Activated T-cell treated with anti-CD3 and anti-CD28 coated beads, Interleukin-2, amount 50 U/mL, for 24 hours (primary cell): ENCODE measurements at places on chromosomes 5 and 9.

DNA sequence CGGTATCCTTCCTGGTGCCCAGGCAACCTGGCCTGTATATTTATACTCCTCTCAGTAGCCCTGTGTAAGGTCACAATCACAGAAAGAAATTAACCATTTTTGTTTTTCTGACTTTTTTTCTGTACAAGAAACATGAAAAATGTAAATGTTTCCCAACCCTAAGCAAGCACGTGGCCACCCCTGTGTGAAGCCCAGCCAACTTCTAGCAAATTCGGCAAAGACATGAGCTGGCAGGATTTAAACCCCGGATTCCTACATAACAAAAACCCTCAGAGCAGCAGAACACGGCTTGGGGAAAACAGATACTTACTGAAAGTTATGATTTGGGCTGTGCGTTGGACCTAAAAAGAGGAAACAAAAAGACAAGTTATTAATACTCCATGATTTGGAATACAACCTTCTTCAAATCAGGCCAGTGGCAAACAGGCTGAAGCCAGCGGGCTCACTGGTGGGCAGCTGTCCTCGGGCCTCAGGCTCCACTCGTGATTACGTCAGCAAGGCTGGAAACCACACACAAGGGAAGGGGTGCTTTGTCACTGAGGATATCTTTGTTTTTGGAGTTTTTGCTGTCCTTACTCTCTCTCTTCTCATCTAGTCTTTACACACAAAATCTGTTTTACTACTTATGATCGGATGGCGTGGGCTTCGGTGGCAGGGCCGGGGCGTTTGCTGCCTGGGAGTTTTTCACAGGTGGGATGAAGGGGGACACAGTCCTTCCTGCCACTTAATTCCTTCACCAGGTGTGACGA, 194.1 kb downstream of the ROR2 start:
- no peak for DNase-seq
- H3K4me3 ChIP-seq: no peak overlapping the region
- H3K4me1 ChIP-seq: no peaks in the 10 kb centered on the region
- no peak overlapping the region for H3K27ac ChIP-seq
- peaks cover 13% of the 10 kb centered on the region for H3K27me3 ChIP-seq

DNA sequence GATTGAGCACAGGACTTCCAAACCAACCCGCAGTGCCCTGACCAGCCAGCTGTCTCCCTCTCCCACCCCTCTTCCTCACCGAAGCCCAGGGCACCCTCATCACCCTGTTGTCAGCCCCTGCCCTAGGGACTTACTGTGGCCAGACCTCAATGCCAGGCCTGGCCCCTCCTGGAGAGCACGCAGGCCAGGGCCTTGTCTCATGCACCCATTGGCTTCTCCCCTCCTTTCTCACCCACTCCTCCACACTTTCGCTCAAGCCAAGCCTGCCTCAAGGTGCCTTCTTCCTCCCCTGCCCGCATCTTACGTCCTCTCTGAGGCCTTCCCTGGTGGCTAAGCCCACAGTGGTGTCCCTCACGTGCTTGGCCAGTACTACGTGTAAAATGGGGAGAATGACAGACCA, 33.3 kb upstream of the N4BP3 start:
- no peak overlapping the region for H3K4me3 ChIP-seq
- H3K27me3 ChIP-seq: peaks cover 12% of the 10 kb centered on the region
- DNase-seq: no peak
- H3K36me3 ChIP-seq: no peaks in the 10 kb centered on the region
- no peak overlapping the region for H3K27ac ChIP-seq

DNA sequence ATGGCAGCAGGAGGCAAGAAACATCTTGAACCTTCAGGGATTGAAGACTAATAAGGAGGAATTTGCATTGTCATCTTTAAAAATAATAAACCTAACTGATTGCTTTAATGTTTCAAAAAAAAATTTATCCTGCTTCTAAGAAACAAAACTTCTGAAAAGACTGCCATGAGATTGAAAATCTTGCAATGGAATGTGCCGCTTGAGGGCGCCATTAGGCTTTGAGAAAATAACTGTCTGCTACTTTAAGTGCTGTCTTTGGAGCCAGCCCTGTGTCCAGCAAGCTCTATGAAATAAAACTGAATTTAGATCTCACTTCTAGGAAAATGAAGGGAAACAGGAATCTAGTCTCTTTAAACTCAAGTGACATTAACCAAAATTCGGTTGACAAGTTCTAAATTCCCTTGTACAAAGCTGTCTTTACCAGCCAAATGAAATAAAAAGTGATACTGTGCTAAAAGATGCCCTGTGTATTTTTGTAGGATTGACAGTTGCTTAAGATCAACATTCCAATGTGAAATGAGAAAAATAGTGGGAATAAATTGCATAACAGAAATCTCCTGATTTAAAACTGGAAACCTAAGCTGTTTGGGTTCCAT, 79.4 kb downstream of the ESM1 start:
- peaks cover 31% of the 10 kb centered on the region for H3K4me1 ChIP-seq
- DNase-seq: peak; percentile 76
- no peak overlapping the region for H3K4me3 ChIP-seq
- H3K36me3 ChIP-seq: no peaks in the 10 kb centered on the region

GRCh38 chr9:16519001-16519400, 351.5 kb downstream of the BNC2 start:
- H3K36me3 ChIP-seq: no peaks in the 10 kb centered on the region
- no peaks in the 10 kb centered on the region for H3K27me3 ChIP-seq
- no peak overlapping the region for H3K27ac ChIP-seq
- no peak for DNase-seq
- H3K4me3 ChIP-seq: no peak overlapping the region
- H3K4me1 ChIP-seq: no peaks in the 10 kb centered on the region

DNA sequence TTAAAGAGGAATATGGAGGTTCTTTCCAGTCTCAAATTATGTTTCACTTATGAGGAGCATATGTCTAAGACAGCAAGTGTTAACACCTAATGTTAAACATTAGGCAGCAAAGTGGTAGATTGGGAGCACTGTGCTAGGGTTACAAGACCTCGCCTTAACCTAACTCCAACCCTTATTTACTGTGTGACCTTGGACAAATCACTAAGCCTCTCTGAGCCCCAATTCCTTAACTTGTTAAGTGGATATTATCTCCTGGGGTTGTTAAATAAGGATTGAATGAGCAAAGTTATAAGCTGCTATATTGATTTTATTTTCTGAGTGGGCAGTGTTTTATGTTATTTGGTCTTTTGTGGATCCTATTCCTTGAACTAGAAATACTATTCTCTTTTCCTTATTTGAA, 38.3 kb downstream of the TMEFF1 start:
- no peaks in the 10 kb centered on the region for H3K27me3 ChIP-seq
- H3K4me1 ChIP-seq: no peaks in the 10 kb centered on the region
- H3K27ac ChIP-seq: no peak overlapping the region
- H3K4me3 ChIP-seq: no peak overlapping the region

DNA sequence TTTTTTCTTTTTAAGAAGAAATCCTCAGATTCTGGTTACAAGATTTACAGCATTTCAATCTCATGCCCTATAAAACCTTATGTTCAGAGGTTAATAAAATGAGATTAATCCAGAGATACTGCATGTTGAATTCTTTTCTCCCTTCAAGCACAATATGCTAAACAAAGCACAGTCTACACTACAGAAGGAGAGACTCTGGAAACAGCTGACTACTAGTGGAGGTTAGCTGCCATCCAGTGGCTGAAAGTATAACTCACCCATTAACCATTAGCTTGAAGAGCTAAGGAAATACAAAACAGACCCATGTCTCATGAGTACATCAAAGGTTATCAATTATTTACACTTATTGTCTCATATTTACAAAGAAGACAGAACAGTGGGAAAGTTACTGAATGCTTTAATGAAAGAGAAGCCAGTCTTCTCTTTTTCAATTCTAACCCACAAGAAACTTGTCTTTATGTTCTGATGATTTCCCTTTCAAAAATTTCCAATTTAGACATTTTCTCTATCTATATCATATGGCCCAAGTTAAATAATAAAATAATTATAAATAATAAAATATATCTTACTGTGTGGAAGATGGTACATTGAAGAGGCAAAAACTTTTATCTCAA, 12.7 kb upstream of the DNAH5 start:
- no peak for DNase-seq
- H3K27ac ChIP-seq: no peak overlapping the region
- peaks cover 2% of the 10 kb centered on the region for H3K27me3 ChIP-seq
- no peaks in the 10 kb centered on the region for H3K36me3 ChIP-seq
